ENCODE measurements at places on chromosomes 13 and 19. TPM values are rescaled to one million over a fixed set of nuclear protein-coding genes. Genes with fewer than 3 reads are reported as not detected.

- DNase-seq: no peak
Measured at GRCh38 chr13:111380431-111380830, 60.0 kb downstream of the TEX29 start.

GRCh38 chr19:7595466-7596133 lies at the start of gene CAMSAP3:
Gene CAMSAP3, plus strand, starts transcription at chr19:7595863. Its CDS starts 140 bp downstream, at chr19:7596003.
- DNase-seq: peak; percentile 90

DNA sequence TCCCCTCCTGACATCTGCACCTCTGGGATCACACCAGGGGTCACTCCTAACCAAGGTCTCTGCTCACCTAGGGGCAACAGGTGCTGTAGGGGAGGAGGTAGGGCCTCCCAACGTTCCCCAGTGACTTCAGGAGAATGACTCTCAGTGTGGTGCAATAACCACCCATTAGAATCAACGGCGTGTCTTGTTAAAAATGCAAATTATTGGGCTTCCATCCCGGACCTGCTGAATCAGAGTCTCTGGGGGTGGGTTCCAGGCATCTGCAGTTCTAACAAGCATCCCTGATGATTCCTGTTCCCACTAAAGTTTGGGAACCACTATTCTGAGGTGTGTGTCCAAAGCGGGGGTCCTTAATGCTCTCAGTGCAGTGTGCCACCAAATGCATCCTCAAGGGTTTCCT lies 84.6 kb downstream of the CRYL1 start:
- DNase-seq: no peak

GRCh38 chr19:56597696-56598095 lies 2.6 kb downstream of the ZNF71 start:
- no peak for DNase-seq

GRCh38 chr13:63086286-63086685 lies 1670.6 kb upstream of the PCDH20 start:
- no peak for DNase-seq

DNA sequence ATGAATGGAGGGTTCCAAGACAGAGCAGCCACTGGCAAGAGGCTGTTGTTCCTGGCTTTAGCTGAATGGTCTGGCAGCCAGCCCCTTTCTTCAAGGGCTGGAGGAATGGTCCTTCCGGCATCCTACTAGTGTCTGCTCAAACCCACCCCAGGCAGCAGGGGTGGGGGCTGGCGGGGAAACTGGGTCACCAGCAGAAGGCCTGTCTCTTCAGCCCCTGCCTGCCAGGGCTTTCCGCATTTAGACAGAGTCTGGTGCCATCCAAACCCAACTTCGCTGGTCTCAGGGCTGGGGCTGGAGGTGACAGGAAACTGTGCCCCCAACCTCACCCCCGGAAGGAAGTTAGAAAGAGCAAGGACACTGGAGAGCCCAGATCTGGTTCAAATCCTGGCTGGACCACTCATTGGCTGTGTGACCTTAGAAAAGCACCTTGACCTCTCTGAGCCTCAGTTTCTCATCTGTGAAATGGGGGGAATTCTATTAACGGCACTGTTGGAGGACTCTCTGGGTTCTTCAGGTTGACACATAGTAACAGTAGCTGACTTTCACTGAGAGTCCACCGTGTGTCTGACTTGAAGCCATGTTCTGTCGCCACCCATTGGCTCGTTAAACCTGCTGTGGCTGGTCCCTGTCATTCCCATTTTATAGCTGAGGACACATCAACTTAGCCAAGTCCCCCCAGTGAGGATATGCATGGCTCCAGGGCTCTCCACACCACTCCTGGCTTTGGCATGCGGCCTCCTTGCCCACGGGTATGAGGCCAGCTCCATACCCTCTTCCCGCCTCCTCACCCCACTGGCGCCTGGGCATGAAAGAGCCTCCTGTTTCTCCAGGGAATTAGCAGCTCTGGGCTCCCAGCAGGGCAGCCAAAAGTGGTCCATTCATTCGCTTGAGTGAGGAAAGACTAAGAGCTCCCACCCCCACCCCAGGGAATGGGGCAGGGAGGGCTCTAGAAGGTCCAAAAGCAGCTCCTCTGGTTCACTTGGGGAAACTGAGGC lies 2.5 kb upstream of the NR2C2AP start:
- DNase-seq: no peak

DNA sequence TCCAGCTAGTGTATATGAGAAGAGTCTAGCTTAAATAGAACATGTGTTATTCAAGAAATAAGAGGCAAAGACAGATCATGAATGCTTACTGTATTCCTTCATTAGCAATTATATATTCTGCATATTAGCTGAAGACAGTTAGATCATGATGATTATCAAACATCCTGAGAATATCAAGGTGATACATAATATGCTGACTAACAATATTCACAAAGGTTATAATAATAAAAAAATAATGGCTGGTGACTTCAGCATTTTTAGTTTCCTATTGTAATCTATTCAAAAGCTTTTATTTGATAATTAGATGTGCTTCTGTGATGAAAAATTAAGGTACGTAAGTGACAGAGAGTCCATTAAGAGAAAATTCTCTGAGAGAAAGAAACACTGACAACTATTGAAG lies 511.4 kb downstream of the PCDH17 start:
- DNase-seq: no peak

GRCh38 chr13:32669030-32669646 lies 82.9 kb downstream of the PDS5B start:
- no peak for DNase-seq

- DNase-seq: no peak
Measured at GRCh38 chr13:21641629-21642028, 29.2 kb upstream of the FGF9 start.

- no peak for DNase-seq
Measured at GRCh38 chr13:31859571-31859970, 120.2 kb downstream of the RXFP2 start.

DNA sequence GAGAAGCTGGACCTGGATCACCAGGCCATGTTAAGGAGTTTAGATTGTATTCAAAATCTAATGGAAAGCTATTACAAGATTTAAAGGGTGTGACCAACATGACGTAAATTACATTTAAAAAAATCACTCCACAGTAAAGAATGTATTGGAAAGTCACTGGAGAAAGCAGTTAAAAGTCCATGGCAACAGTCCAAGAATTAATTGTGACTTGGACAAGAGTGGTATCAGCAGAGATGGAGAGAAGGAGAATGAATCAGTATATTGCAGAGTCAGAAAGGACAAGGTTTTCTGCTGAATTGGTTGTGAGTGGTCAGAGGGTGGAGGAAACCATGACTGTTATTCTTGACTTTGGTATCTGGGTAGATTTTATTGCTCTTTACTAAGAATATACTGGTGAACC lies 535.1 kb upstream of the SLITRK1 start:
- DNase-seq: no peak

DNA sequence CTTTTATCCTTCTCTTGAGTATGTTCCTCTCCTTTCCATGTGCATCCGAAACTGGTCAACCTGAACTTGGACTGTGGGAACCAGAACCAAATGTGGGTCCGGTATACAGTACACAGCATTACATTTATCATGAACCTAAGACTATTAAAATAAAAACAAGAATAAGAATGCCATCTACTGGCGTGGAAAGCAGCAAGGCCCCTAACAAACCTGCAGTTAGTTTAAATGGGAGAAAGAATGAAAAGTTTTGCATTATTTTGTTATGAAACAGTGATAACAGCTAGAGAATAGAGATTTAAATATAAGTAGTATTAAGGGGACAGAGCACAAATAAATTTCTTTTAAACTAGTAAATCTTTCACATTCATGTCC lies 159.5 kb downstream of the RBM26 start:
- no peak for DNase-seq

DNA sequence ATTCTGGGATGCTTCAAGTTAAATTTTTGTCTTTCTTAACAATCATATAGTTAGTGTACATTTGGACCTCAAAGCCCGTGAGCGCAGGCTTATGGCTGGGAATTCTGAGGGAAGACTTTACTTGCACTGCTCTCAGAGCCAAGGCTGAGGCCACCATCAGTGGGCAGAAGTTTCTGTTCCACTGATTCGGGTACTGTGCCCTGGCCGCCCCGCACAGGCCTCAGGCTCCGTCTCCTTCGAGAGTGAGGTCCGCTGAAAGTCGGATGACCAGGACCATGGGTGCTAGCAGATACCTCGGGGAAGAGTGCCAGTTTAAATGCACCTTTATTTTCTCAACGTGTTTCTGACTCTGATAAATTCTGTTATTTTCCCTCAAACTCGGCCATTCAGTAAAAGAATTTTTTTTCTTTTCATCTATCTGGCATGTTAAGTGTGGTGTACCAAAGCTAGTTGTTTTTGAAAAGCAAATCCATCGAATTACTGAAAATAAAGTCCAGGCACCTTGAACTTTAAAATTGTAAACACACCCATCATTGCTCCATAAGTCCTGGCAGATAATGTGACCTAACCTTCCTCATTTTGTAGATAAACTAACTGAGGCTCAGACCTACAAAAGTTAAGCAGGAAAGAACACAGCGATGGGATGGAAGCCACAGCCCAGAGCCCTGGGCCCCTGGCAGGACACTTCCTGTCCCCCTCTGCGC lies 126.7 kb downstream of the SOX1 start:
- no peak for DNase-seq

- no peak for DNase-seq
Measured at GRCh38 chr13:108435393-108436149, 166.1 kb downstream of the TNFSF13B start.

DNA sequence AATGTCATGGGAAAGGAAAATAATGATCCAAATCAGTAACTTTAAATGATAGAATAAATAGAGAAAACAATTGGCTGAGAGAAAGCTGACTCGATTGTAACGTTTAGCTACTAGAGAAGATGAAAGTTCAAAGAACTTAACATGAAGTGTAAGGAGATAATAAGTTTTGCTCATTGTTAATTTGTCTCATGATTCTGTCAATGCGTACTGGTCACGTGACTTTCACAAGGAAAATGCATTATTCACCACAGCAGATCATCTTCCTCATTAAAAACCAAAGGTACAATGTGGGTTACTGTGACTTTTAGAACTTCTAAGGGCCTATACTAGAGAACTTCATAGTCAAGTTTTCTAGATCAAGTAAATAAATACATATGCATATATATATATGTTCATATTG lies 1207.2 kb downstream of the EFNB2 start:
- DNase-seq: no peak

- no peak for DNase-seq
Measured at GRCh38 chr19:2478756-2479555, 3.0 kb downstream of the GADD45B start.

DNA sequence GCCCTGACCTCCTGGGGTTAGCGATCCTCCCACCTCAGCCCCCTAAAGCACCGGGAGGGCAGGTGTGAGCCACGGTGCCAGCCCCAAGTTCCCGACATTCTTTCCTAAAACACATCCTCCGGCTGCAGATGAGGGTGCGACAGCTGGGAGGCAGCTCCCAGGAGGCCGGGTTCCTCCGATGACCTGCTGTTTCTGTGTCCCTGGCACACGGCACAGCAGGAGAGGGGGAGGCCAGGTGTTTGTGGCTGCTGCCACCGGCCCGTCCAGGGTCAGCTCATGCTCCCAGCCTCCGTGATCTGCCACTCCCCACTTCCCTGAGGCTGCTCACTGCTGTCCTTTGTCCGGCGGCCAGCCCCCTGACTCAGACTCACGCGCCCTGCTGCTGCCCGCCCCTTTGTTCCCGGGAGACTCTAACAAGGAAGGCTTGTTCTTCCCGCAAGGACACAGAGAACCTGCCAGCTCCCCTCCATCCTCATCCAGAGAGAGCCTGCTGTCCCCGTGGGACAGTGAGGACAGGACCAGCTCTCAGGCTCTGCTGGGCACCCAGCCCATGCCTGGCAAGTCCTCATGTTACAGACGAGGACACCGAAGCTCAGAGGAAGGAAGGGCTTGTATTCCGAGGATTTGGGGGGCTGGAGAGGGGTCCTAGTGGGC lies 10.6 kb upstream of the MADCAM1 start:
- DNase-seq: no peak

DNA sequence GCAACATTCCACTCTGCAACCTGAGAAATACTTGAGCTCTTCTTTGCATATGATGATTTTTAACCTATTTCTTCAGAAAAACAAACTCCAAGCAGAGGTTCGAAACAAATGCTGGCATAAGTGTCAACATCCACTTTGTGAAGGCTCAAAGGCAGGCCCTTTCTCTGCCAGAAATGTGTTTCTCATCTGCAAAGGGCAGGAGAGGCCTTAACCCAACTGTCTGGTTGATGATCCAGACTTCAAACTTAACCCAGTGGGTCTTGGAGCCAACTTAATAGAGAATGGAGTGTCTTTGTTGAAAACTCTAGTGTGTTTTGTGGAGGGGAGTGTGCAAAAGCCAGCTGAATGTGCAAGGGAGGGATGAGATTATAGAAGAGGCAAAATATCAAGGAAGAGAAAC lies 28.3 kb upstream of the ZNF507 start:
- no peak for DNase-seq

DNA sequence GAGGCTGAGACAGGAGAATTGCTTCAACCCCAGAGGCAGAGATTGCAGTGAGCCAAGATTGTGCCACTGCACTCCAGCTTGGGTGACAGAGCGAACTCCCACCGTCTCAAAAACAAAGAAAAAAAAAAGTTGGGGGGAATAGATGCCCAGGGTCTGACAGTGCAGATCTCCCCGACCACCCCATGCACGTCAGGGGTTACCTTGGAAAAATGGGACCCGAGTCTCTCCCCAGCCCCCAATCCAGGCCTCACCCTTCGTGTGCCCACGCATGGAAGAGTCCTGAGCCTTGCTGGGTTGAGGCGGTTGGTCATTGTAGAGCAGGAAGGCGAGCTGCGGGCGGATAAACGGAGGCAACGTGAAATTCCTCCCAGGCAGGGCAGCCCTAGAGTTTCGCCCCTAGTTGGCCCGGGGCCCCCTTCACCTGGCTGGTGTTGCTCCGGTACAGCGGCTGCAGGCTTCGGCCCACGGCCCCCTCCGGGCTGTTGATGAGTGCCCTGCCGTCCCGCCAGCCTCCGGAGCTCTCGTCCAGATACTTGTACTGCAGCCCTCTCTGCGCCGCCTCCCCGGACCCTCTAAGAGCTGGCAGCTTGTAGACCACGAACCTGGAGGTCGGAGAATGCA lies 588 bp downstream of the DNASE2 start:
- no peak for DNase-seq

The ANGPTL4 gene
- 0.77 TPM for total RNA-seq

The KLK2 gene
- not detected for total RNA-seq

The RFPL4AL1 gene
- total RNA-seq: not detected

The MED29 gene
- 36.3 TPM for total RNA-seq

The OPA3 gene
- 14.4 TPM for total RNA-seq

The ZNF497 gene
- total RNA-seq: 11.7 TPM

The KLF2 gene
- total RNA-seq: 2.7 TPM

The ZNF99 gene
- not detected for total RNA-seq

The NLRP5 gene
- not detected for total RNA-seq

The SLC15A1 gene
- 1.2 TPM for total RNA-seq

The GIPC3 gene
- total RNA-seq: not detected
